ENCODE measurements at places on chromosomes 1 and 21.

DNA sequence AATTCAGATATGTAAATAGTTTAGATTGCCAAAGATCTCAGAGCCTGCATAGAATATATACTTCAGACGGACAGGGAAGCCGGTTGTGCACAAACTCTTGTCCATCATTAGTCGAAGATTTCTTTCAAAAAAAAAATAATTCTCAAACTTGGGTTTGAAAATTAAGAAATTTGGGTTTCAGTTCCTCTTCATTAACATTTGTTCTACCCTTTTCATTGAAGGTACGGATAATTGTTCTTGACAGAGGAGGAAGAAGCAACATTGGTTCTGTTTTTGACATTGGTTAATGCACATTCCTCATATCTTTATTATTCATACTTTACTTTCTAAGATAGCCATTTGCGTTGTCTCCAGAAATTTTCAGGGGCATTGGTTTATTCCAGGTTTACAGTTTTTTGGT, 38.0 kb upstream of the PRMT6 start:
- DNase-seq, result no peak

- DNase-seq, result no peak
Measured at GRCh38 chr1:61626816-61627215, 98.1 kb downstream of the TM2D1 start.

DNA sequence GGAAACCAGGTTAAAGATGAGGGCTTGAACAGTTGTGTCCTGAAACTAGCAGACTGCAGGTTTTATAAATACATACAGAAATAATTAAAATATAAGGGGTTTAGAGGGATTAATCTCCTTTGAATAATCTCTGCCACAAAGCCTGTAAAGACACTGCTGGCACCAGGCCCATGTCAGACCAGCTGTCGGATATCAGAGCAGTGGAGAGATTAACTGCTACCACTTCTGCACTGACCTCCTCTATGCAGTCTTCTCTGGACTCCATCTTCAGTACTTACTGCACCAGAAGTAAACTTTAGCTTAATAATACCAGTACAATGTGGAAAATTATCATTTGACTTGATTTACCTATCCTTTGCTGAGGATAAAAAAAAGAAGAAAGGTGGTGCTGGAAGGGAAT, 128.6 kb downstream of the LHX4 start:
- no peak for DNase-seq

DNA sequence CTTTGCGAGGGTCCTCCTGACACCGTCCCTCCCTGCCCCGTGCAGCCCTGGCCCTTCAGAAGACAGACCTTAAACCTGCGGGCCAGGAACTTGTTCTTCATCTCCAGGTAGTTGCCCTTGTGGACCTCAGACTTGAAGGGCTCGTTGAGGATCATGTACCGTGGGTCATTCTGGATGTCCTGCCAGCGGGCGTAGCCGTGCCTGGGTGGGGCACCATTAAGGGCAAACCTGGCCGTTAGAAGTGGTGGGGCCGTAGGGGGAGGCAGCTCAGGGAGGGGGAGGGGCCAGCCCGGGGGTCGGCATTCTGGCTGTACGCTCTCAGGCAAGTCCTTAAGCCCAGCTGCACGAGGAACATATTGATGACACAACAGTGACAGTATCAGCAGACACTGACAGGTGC, 64.6 kb downstream of the KCNAB2 start:
- no peak for DNase-seq

Data from smooth muscle cell of the brain vasculature (primary cell).